Right ventricle myocardium inferior (tissue), 1 donor: ENCODE measurements at places on chromosomes 1 and 21. TPM values are rescaled to one million over a fixed set of nuclear protein-coding genes. Genes with fewer than 3 reads are reported as not detected.

Gene ZNF593OS
- total RNA-seq: not detected

Gene FCRL4
- not detected for total RNA-seq

Gene BATF3
- 1.2 TPM for total RNA-seq

Gene SH3GLB1
- total RNA-seq: 132 TPM

Gene ANKRD34A
- 0.62 TPM for total RNA-seq

Gene HCRTR1
- 0.49 TPM for total RNA-seq

Gene CLCA1
- total RNA-seq: not detected

Gene S100A7
- not detected for total RNA-seq

Gene TP73
- total RNA-seq: 0.14 TPM

Gene OR6K3
- total RNA-seq: not detected

Gene KRTAP13-2
- total RNA-seq: not detected

Gene GPR37L1
- total RNA-seq: 0.08 TPM

Gene APOBEC4
- total RNA-seq: not detected

Gene GUCA2B
- total RNA-seq: not detected
